GM03348 (cell line): ENCODE measurements at places on chromosomes 7 and 10.

DNA sequence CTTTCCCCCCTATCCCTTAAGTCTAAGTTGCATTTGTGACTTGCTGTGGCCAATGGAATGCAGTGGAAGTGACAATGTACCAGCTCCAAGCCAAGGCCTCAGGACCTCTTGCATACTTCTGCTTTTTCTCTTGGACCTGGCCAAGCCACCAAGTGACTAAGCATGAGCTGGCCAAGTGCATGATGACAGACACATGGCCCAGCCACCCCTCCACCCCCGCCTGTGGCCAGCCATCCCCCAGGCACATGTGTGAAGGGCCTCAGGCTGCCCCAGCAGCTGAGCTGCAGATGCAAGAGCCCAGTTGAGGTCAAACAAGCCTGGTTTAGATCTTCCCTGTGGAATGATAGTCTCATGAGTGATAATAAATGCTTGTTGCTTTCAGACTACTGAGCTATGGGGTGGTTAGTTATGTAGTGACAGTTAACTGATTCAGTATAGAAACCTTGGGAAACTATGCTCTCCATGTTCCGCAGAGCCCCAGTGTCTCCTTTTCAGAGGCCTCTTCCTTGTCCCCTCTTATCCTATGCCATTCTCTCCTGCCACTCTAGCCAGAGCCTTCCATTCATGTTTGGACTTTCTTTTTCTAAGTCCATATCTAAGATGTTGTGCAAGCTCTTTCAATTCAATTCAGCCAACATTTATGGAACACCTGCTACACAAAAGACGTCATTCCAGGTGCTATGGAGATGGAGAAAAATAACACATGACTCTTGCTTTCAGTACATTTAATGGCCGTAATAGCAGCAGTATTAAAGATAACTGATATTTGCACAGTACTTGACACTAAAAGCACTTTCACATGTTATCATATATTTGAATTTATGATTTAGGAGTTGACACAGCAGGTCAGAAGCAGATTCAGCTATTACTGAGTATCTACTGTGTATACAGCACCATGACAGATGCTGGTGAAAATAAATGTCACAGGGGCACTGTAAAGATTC is 55.5 kb upstream of the LOXL4 start:
- peak; percentile 95 for DNase-seq

- no peak for DNase-seq
These were observed 441 bp downstream of the CCDC186 start for GRCh38 chr10:114173603-114173920.

- DNase-seq: no peak
These were observed 69.1 kb upstream of the WAC start for GRCh38 chr10:28463676-28464395.

- no peak for DNase-seq
These were observed 40.2 kb upstream of the PDLIM1 start for GRCh38 chr10:95330966-95331453.

- no peak for DNase-seq
These were observed 22.6 kb downstream of the CCDC3 start for GRCh38 chr10:12978891-12979290.

- no peak for DNase-seq
These were observed 44.5 kb downstream of the PIK3AP1 start for GRCh38 chr10:96675846-96676245.

- DNase-seq: no peak
These were observed 2.0 kb downstream of the MTPN start for GRCh38 chr7:135975166-135975565.
